ENCODE measurements at places on chromosomes 3 and 15.

- DNase-seq: peak; percentile 6
Observed at GRCh38 chr3:27976933-27977332, 254.8 kb upstream of the EOMES start.

DNA sequence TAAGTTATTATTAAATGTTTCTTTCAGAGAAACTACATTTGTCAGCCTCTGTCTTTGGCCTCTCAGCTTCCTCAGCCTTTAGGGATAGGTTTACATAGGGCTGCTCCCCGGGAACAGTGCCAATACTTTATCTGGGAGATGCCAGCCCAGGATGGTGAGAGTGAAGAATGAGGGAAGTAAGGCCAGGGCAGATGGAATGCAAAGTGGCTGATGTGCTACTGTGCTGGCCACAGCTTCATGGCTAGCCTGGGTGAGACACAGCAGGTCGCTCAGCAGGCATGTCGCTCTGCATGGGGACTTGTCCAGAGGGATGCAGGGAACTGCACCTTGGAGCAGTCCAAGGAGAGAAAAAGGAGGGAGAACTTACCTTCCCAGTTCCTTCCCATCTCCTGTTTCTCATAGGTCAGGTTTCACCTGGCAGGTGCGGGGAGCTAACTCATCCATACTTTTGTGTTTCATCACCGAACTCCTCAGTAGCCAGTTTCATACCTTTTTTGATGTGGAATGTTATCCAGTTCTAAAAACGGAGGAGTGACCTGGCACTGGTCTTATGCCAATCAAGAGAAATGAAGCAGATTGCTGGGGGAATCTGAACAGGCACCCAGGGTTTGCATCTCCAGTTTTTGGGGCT, 30.9 kb upstream of the C15orf39 start:
- peak; percentile 88 for DNase-seq

- DNase-seq: no peak
Observed at GRCh38 chr15:37984368-37984767, 49.9 kb downstream of the TMCO5A start.

DNA sequence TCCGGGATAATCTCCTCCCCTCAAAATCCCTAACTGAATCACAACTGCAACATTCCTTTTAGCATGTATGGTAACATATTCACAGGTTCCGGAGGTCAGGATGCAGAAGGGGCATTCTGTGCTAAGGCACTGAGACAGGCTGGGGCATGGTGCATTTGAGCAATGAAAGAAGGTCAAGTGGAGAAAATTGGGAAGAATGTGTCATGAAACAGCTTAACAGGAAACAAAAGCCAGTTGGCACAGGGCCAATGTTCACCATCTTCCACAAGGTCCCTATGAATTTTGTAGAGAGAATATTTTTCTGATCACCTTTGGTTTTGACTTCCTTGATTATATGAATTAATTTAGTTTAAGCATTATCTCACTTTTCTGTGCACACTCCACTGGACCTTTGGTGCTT, 587.7 kb upstream of the NR2F2 start:
- DNase-seq: no peak

- no peak for DNase-seq
Observed at GRCh38 chr3:48501196-48501595, 2.8 kb downstream of the SHISA5 start.

DNA sequence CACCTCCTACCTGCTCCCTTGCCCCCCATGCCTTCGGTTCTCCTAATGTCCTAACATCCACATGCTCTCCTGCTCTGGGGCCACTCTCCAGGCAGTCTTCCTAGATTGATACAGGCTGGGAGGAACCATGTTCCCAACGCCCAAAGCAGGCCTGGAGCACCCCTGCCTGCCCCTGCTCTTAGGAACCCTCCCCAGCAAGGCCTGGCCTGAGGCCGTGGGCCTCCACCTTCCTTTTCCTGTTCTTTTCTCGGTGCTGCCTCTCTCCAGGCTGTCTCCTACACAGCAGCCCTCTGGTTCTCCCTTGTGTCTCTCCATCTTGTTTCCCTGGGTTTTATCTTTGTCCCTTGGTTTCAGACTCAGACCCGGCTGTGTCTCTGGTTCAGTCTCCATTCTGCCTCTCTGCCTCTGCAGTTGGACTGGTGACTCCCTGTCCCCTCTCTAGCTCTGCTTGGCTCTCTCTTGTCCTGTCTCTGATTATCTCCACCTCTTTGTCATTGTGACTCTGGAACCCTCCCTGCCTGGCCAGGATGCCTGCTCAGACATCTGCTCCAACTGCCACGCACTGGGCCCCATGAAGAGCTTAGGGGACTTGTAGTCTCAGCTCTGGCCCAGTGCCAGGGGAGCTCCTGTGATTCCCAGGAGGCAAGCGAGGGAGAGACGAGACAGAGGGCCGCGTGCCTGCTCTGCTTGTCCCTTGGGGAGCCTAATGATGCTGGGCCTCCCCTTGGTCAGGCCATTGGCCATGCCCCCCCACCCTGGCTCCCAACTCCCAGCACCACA, 26.0 kb upstream of the RPL29 start:
- DNase-seq: no peak

- DNase-seq: peak; percentile 64
Observed at GRCh38 chr3:124217542-124217941, 225.6 kb upstream of the ROPN1 start.

GRCh38 chr3:42302924-42303634, 37.1 kb upstream of the CCK start:
- no peak for DNase-seq

DNA sequence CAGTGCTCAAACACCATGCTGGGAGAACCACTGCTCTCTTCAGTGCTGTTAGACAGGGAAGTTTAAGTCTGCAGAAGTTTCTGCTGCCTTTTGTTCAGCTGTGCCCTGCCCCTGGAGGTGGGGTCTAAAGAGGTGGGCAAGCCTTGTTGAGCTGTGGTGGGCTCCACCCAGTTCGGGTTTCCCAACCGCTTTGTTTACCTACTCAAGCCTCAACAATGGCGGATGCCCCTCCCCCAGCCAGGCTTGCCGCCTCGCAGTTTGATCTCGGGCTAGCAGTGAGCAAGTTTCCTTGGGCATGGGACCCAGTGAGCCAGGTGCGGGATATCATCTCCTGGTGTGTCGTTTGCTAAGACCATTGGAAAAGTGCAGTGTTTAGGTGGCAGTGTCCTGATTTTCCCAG, 670.2 kb upstream of the ALCAM start:
- DNase-seq: no peak

GRCh38 chr15:61309031-61309511, 80.0 kb upstream of the RORA start:
- no peak for DNase-seq

DNA sequence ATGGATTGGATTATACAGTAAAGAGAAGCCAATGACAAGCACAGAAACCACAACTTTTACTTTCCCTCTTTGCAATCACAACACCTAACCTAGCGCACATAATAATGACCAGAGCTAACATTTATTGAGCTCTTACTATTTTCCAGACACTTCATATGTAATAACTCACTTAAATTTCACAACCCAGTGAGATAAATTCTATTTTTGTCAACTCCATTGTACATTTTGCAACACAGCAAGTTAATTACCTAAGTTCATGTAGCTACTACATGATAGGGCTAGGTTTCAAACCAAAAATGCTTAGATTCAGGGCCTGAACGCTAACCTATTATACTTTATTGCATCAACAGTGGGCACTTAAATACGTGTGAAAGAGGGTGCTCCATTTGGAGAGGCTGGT, 89.5 kb downstream of the GADL1 start:
- DNase-seq: no peak

DNA sequence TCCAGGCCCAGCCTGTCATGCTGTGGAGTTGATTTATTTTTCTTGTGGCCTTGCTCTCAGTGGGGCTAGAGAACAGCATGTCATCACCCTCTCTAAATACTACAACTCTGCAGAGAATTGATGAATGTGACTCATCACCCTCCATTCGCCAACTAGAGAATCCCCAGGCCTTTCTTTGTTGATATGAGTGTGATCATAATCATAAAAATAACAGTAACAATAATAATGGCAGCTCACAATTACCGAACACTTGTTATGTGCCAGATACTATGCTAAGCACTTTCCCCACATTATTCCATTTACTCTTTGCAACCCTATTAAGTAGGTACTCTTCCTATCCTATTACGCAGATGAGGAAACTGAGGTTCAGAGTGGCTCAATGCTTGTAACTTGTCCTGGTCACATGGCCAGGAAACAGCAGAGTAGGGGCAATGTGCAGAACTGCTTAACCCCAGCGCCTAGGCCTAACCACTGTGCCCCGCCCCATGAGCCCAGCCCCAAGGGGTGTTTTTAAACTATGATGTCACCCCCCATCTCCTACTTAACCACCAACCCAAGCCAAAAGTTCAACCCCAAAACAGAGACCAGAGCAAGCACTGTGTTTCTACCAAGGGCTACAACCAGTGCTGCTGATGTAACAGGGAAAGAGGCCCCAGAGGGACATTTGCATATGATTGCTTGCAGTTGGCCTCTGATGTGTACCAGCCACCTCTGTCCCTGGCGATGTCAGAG, 104.5 kb downstream of the ADCY5 start:
- peak; percentile 6 for DNase-seq

DNA sequence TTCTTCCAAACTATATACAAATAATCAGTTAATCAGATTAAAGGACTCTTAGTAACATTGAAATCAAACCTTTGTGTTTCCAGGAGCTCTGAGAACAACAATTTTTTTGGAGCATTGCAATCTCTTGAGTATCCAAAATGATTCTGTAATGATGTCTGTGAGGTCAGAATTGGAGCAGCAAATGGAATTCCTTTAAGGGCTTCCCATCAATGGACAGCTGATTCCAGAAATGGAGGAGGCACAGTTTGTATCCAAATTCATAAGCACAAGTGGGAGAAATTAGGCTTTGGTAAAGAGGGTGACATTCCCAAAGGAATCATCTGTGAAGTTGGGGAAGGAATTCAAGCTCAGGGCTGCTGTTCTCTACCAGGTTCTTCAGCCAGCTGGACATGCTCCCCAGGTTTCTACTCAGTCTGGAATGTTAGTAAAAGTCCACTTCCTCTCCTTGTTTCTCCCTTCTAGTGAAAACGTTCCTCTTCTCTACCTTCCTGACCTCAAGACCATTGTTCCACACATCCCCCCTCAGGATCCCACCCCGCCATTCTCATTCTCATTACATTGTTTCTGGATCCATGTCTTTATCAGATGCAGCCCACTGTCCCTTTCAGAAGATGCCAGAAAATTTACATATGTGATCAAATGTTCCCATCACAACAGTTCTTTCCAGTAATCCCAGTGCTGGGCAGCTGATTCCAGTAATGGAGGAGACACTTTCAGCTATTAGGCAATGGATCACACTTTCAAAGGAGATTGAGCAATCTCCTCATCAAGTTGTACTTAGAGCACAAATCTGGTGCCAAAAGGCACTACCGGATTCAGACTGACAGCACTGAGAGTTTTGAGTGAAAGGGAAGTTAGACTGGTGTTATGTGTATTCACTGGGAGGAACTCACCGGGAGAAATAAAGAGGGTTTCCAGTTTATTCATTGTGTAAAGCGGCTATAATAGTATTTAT, 391.3 kb upstream of the TPRG1 start:
- no peak for DNase-seq

DNA sequence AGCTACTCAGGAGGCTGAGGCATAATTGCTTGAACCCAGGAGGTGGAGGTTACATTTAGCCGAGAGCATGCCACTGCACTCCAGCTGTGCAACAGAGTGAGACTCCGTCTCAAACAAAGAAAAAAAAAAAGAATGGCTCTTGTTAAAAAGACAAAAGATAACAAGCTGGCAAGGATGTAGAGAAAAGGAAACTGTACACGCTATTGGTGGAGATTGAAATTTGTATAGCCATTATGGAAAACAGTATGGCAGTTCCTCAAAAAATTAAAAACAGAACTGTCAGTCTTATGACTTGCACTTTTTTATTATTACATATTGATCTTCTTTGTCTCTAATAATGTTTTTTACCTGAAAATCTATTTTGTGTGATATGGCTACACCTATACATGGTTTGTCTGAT, 41.9 kb downstream of the MEX3B start:
- DNase-seq: no peak

- DNase-seq: no peak
Observed at GRCh38 chr3:70726096-70726938, 413.9 kb upstream of the MDFIC2 start.
